Fibroblast of skin of left quadriceps (primary cell): ENCODE measurements at places on chromosomes 5 and 9.
A peak's percentile ranks its signal among the peaks of the same experiment; 100 is the strongest.

DNA sequence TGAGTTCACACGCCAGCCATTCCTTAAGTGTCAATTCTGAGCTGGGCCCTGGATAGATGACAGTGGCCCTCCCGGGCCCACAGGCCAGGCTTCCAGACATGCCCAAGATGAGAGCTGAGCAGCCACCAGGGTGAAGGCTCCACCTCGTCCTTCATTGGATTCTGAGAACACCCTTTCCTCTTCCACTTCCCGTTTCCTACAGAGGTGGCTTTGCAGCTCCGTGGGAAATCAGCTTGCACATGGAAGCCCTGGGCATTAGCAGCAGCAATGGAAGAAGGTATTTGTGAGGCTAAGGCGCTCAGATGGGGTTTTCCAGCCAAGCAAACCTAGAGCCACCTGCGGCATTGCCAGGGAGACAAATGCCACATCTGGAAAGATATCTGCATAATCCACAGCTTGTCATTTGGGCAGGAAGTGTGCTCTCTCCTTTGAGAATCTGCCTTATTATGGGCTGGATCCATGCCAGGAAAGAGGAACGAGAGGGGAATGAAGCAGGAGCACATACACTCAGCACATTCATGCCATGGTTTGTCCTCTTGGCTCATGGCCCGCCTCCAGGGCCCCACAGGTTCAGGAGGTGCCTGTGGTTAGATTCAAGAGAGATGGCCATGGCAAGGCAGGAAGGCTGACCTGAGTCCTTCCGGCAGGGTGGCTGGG, 34.1 kb downstream of the CFAP77 start:
- no peak for DNase-seq

GRCh38 chr9:84969736-84970135, 300.2 kb downstream of the NTRK2 start:
- no peak for DNase-seq

- no peak for DNase-seq
Observed at GRCh38 chr5:31124651-31125305, 68.7 kb upstream of the CDH6 start.

DNA sequence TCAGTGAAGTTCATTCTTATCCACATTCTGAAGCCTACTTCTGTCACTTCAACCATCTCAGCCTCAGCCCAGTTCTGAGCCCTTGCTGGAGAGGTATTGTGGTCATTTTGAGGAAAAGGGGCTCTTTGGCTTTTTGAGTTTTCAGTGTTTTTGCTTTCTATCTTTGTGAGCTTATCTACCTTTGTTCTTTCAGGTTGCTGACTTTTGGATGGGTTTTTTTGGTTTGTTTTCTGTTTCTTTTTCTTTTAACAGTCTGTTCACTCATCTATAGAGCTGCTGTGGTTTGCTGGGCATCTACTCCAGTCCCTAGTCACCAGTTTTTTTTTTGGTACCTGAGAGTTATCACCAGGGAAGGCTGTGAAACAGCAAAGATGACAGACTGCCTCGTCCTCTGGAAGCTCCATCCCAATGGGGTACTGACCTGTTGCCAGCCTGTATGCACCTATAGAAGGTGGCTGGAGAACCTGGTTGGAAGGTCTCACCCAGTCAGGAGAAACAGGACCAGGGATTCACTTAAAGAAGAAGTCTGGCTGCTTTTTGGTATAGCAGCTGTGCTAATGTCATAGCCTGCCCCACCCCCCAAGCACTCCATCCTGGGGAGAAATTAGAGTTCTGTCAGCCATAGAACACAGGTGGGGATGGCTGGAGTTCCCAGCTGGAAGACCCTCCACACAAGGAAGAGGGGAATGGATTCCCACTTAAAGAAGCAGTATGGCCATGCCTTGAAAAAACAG, 138.6 kb upstream of the TSLP start:
- DNase-seq: no peak

DNA sequence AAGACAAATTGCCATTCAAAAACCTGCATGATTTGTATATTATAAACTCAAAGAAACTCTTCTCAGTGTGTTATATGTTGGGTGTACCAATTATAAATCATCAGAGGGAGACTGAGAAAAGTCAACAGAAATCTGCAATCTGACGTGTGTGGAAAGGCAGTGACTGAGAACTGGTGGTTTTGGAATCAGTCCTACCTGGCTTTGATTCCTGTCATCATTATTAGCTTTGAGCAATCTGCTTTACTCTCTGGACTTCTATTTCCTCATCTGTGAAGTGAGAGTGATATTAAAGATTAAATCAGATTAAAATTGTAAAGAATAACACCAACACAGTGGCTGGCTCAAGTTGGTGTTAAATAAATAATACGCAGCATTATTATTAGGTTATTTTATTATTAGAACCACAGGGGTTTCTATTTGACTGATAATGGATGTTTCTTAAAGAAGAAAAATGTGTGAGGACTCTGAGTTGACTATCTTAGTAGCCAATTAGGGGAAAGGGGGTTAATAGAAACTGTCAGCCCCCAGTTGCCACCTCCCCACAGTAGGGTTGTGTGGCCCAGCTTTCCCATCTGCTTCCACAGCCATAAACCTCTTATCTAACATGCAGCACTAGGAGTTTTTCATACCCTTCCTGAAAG, 59.6 kb downstream of the SNCAIP start:
- no peak for DNase-seq

- peak; percentile 1 for DNase-seq
Observed at GRCh38 chr5:64074533-64074932, 91.1 kb upstream of the RNF180 start.

GRCh38 chr5:36552651-36553393, 53.6 kb upstream of the SLC1A3 start:
- no peak for DNase-seq

DNA sequence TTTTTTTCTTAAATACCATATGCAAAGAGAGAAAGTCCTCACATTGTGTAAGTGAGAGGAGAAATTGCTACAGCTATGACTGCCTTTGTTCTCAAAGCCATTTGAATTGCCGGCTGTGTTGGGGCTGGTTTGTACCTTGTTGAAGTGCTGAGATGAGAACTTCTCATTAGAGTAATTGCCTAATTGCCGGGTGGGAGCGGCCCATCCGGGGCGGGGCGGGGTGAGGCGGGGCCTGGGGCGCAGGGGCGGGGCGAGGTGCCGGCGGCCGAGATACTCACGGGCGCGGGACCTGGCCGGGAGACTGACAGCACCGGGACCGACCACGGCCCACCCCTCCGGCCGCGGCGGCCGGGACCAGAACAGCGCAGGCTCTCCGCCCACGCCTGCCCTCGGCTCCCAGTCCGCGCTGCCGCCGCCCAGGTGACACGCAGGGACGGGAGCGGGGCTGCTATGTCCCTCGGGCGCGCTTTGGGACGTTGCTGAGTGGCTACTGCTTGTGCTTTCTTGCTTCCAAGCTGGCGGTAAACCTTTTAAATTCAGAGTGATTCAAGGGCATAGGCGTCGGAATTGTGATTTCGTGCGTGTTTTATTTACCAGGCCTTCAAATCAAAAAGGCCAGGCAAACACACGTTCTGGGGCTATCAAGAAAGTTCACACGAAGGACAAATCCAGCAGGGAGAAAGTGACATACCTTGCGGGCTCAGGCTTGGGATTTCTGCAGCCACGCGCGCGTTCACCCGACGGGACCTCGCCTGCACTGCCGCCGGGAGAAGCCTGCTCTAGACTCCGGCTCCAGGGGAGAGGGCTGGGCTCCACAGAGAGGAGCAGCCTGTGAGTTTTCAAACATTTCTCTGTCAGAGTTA, 269.1 kb downstream of the FANCC start:
- no peak for DNase-seq

- DNase-seq: no peak
Observed at GRCh38 chr9:119221276-119221675, 148.0 kb downstream of the BRINP1 start.

GRCh38 chr5:141637767-141638419, 1.1 kb downstream of the RELL2 start:
- no peak for DNase-seq

DNA sequence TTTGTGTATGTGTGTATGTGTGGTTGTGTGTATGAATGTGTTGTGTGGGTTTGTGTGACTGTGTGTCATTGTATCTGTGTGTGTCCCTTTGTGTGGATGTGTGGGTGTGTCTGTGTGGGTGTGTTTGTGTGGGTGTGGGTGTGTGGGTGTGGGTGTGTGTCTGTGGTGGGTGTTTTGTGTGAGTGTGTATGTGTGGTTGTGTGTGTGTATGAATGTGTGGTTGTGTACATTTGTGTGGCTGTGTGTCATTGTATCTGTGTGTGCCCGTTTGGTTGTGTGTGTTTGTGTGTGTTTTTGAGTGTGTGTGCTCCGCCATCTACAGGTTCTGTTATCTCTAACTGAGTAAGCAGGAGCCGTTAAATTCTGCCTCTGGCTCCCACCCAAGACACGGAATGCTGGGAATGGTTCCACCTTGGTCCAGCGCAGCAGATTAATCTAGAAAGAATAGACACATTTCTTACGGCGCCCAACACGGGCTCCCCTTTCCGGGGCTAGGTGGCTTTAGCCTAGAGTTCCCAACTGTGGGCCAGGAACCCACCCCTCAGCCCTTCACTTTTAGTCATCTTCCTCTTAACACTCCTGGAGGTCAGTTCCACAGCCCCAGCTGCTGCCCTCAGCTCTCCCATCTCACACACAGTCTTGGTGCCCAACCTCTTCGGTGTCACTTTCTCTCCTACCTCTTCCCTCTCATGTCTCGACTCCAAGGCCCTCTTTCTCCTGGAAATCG, 197.1 kb downstream of the TTLL11 start:
- DNase-seq: no peak

DNA sequence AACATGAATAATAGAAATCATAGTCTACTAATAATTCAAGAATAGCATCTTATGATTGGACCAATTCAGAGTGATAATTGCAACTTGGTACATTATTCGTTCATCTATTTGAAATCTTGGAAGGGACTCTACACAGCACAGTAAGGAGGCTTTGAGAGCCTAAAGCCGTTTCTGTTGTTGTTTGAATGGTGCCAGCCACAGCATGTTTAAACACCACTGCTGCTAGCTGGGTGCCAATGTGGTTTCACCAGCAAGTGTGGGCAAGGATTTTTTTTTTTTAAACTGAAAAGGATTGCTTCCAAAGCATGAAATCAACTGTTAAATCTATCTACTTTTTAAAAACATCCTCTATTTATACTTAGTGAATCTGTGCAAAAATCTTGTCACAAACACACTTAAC, 253.9 kb upstream of the MAP3K1 start:
- DNase-seq: no peak

DNA sequence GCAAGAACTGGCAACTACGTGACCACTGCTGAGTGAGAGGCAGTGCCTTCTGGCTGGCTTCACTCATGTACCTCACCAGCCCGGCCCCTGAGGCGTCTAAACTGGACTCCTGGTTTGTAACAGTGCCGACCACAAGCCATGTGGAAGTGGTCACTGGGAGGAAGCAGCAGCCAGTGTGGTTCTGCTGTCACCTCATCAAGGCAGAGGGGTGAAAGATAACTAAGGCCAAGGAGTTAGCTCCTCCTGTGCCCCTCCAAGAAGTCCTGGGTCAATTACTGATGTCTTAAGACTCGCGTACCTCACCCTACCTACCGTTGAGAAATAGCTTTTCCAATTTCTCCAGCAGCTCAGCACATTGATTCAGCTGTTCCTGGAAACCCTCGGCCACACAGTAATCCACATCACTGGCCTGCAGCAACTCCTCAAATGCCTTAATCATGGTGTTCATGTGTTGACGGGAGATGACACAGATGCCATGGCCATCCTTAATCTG, 142.9 kb downstream of the CDK5RAP2 start:
- no peak for DNase-seq

GRCh38 chr5:150021491-150022157, 21.1 kb downstream of the HMGXB3 start:
- no peak for DNase-seq

- no peak for DNase-seq
Observed at GRCh38 chr9:112526973-112527372, 40.3 kb downstream of the KIAA1958 start.

DNA sequence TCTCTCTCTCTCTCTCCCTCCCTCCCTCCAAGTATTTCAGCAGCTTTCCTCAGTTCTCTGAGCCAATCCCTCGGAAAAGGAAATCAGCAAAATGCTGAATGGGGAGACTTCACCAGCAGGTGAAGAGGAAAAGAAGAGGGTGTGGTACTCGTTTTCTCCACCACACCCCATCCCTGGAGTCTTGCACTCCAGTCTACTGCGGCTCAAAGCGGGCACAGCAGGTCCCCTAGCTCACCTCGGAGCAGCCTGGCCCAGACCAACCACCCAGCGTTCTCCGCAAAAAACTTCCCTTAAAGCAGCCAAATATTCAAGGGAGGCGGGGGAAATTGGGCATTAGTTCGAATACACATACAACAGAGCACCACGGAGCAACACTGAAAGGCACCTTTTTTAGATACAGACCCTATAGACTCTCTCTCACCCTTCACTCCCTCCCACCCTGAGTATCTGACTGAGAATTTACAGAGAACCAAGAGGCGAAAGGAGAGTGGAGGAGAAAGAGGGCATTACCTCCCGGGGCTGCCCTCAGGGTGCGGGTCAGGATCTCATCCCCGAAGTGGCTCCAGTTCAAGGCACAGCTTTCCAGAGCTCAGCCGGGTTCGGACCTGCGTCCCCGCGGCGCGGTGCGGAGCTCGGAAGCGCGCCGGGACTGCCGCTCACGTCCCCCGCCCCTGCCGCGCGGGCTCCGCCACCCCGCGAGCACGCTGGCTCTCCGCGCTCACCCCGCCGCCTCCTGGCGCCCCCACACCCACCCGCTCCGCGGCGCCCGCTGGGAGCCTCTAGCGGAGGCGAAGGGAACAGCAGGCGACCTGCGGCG, 1638.5 kb upstream of the C9orf72 start:
- no peak for DNase-seq

GRCh38 chr5:16492398-16493140, 27.0 kb upstream of the ZNF622 start:
- no peak for DNase-seq

- DNase-seq: no peak
Observed at GRCh38 chr9:107219486-107220077, 63.5 kb upstream of the RAD23B start.

DNA sequence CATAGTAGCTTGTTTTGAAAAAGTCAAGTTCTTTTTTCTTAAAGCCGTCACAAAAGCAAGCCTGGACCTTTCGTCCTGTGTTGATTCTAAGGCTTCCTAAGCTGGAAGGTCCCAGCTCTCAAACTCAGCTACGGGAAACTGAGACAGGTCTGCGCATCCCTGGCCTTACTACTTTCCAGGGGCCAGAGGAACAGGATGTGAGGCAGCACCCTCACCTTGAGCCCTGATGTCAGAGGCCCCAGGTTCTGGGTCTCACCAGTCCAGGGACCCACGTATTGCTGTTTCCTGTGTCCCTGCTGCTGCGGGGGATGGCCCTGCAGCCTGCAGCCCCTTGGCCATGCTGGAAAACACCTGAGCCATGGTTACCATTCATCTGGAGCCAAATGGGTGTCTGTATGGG, 123.9 kb downstream of the COL23A1 start:
- no peak for DNase-seq

DNA sequence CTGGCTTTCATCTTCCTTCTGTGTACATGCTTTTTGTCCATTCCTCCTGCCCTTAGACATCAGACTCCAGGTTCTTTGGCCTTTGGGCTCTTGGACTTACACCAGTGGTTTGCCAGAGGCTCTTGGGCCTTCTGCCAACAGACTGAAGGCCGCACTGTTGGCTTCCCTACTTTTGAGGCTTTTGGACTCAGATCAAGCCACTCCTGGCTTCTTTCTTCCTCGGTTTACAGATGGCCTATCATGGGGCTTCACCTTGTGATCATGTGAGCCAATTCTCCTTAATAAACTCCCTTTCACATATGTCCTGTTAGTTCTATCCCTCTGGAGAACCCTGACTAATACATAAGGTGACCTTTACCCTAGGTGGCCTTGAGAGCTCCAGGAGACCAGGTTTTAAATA, 189.1 kb upstream of the CCNG1 start:
- no peak for DNase-seq
